AG09319 (cell line): ENCODE measurements at places on chromosomes 6 and 20.

DNA sequence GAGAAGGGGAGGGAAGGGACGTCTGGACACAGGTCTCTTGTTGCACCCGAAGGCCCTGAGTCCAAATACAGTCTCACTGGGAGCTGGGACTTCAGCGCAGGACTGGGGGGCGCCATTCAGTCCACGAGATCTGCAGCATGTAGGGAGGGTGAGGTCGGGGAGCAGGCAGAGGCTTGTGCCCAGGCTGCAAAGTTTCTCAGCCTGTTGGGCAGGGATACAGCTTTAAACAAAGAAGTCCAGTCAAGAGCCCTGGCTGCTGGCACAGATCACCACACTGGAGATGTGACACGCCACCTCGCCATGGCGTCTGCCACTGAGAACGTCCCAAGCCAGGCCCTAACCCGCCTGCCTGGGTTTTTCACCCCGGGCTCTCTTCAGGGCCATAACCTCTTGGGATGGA is 256.6 kb downstream of the DLL1 start:
- no peak for DNase-seq

DNA sequence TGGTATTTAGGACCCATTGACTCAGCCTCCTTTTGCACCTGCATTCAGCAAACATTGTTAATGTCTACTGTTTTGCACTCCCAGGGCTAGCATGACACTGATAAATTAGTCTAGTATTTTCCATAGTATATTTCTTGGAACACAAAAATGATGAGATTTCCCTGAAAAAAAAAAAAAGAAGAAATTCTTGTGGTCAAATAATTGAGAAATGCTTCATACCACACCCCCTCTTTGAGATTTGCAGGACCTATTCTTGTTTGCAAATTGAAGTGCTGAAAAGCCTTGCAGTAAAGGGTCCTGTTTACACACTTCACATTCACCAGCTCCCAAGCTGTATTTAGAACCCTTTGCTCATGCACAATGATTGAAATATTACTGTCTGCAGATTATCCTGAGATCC is 36.3 kb upstream of the CLIC5 start:
- DNase-seq, result no peak

DNA sequence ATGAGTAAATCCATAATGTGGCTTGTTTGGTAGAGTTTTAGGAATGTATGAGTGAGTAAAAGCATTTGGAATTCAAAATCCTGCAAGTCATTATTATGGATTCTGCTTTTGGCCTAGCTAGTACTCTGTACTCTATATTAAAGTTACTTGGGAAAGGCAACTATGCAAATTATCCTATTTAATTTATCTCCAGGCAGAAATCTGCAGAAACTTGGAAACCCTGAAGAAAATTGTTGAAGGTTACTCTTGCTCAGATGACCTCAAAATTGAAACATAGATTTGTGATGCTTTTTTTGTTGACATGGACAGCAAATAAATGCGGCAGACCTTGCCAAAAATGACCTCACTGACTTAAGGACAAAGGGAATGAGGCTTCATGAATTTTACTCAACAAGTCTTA is 477.1 kb upstream of the EYS start:
- no peak for DNase-seq

DNA sequence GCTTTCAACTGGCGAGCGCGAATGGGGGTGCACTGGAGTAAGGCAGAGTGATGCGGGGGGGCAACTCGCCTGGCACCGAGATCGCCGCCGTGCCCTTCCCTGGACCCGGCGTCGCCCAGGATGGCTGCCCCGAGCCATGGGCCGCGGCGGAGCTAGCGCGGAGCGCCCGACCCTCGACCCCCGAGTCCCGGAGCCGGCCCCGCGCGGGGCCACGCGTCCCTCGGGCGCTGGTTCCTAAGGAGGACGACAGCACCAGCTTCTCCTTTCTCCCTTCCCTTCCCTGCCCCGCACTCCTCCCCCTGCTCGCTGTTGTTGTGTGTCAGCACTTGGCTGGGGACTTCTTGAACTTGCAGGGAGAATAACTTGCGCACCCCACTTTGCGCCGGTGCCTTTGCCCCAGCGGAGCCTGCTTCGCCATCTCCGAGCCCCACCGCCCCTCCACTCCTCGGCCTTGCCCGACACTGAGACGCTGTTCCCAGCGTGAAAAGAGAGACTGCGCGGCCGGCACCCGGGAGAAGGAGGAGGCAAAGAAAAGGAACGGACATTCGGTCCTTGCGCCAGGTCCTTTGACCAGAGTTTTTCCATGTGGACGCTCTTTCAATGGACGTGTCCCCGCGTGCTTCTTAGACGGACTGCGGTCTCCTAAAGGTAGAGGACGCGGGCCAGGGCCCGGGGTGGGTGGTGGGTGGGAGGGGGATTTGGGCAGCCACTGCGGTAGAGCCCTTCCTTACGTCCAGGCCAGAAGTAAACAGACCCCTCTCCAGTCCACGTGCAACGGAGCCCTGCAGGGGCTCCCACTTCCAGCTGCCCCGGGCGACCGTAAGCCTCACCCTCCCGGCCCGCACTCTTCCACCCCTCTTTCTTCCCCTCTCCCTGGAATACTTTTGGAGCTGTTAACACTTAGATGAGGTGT is 998 bp downstream of the BMP2 start:
- no peak for DNase-seq

- no peak for DNase-seq
Observed at GRCh38 chr6:84515067-84515466, 249.3 kb downstream of the TBX18 start.

GRCh38 chr6:139925894-139926641 is 551.6 kb upstream of the CITED2 start:
- DNase-seq, result peak; percentile 30

DNA sequence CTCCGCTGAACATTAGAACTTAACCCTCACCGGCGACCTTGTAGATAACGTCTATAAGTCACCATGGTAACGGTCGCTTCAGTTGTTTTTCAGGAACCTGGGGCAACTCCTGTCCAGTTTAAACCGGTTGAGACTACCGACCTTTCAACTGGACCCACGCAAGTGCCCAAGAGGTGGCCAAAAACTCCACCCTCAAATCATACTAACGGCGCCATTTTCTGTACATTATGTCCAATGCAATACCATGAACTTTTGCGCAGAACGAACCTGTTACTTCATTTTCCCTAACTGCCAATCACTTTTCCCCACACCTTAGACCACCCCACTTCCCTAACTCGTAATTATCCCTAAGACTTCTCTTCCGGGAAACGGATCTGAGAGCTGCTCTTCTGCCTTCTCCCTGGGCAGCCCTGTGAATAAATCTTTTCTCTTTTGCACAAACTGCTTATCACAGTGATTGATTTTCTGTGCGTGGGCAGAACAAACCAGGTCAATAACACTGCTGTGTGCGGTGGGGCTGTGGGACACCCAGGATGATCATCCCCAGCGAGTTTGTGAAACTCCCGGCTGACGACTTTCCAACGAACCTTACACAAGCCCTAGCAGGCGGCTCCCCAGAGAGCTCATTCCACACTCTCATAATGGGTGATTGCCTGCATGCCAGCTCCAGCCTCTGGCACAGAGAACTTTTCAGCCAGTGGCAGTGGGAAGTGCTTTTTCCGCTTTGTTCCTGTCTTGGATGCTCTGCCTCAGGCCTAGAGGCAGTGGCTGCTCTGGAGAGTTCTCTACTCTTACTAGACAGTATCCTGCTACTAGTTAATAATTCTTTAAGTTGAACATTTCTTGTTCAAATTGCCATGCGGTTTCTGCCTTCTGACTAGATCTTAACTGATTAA is 28.6 kb downstream of the GPX5 start:
- DNase-seq, result no peak

DNA sequence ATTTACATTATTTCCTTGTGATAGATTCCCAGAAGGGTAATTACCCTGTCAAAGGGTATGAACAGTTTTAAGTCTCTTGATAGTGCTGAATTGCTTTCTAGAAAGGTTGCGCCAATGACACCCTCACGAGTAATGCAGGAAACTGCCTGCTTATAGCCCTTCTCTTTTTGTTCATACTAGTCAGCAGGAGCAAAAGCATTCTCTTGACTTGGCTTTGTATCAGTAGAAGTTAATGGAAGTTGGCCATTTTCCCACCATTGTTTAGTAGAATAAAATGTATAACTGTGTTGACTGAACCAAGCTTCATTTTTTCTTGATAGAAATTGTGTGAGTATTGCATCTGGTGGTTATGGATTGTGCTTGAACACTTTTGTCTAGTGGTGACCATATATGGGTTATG is 100.1 kb downstream of the FARS2 start:
- DNase-seq, result no peak
